ENCODE measurements at places on chromosomes 1 and 21. TPM values are rescaled to one million over a fixed set of nuclear protein-coding genes. Genes with fewer than 3 reads are reported as not detected.

The RIPK4 gene
- 18.9 TPM for total RNA-seq

The MROH9 gene
- not detected for total RNA-seq

The LRRC38 gene
- 0.11 TPM for total RNA-seq

The PLA2G2D gene
- total RNA-seq = not detected

The FCAMR gene
- not detected for total RNA-seq

Data from A549 treated with AZD2906 at 1 μM for 4 hours (cell line).